ENCODE measurements at places on chromosomes 12 and 14.

DNA sequence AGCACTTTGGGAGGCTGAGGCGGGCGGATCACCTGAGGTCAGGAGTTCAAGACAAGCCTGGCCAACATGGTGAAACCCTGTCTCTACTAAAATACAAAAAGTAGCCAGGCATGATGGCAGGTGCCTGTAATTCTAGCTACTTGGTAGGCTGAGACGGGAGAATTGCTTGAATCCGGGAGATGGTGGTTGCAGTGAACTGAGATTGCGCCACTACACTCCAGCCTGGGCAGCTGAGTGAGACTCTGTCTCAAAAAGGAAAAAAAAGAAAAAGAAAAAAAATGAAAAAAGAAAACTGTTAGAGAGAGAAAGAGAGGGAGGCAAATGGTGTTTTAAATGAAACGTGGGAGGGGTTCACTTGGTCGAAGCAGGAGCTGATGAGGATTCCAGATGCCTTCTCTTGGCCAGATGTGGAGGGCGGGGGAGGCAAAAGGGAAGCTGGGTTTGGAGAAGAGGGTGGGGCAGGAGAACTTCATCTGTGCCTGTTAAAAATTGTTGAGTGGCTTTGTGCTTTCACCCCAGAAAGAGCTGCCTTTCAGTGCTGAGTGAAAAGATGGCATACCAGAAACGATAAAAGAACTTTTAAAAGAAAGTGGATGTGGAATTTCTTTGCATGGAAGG lies 1.1 kb downstream of the EMP1 start:
- DNase-seq: peak; percentile 64

- no peak for DNase-seq
These were observed 116.8 kb upstream of the NAP1L1 start for GRCh38 chr12:76201316-76201715.

DNA sequence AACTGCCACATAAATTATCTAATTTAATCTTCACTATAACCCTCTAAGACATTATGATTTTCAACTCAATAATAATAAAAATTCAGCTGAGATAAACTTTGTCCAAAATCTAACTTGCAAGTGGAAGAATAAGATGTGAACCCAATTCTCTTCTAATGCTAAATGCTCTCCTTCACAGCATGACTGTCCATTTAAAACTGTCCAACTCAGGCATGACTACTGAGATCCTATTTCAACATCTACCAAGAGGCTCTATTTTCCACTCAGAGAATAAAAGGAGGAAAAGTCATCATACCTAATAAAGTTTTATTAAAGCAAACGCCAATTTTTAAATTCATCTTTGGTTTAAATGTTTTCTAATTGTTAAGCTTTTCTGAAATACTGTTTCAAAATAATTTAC lies 183.6 kb downstream of the MED13L start:
- DNase-seq: no peak

- DNase-seq: peak; percentile 80
These were observed 2.1 kb downstream of the PLD4 start for GRCh38 chr14:104926619-104927431.

DNA sequence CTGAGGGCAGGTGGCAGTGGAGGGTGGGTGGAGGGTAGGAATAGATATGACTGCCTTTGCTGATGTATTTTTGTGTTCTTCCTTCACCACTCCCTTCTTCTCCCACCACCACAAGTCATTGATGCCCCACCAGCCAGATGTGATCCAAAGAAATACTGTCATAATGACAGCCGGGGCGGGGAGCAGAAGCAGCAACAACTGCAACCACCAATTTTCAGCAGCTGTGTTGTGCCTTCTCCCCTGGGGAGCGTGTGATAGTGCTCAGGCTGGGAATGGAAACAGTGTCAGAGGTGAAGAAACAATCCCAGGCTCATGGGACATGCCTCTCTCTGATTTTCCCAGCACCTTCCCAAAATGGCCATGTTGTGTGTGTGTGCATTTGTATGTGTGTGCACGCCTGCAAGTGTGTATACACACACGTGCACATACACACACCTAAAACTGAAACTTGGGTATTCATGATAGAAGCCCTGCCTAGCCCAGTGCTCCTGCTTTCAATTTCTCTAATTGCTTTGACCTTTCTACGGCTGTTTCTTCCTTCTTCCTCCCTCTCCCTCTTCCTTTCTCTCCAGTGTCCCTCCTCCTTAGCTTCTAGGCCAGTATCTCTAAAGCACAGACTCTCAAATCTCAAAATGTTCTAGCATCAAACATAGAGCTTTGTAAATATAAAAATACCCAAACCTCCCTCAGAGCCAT lies 299.2 kb upstream of the FKBP4 start:
- peak; percentile 21 for DNase-seq

GRCh38 chr14:105413544-105413886 lies 6.1 kb upstream of the MTA1 start:
- no peak for DNase-seq

DNA sequence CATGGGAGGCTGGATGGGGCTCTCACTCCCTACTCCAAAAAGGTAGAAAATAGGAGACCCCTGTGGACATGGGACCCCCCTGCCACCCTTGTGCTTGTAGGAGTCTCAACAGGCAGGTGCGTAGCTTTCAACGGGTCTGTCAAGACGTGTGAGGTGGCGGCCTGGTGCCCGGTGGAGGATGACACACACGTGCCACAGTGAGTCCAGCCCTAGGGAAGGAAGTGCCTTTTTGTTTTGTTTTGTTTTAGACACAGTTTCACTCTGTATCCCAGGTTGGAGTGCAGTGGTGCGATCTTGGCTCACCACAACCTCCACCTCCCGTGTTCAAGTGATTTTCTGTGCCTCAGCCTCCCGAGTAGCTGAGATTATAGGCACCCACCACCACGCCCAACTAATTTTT lies 12.9 kb downstream of the P2RX4 start:
- no peak for DNase-seq

DNA sequence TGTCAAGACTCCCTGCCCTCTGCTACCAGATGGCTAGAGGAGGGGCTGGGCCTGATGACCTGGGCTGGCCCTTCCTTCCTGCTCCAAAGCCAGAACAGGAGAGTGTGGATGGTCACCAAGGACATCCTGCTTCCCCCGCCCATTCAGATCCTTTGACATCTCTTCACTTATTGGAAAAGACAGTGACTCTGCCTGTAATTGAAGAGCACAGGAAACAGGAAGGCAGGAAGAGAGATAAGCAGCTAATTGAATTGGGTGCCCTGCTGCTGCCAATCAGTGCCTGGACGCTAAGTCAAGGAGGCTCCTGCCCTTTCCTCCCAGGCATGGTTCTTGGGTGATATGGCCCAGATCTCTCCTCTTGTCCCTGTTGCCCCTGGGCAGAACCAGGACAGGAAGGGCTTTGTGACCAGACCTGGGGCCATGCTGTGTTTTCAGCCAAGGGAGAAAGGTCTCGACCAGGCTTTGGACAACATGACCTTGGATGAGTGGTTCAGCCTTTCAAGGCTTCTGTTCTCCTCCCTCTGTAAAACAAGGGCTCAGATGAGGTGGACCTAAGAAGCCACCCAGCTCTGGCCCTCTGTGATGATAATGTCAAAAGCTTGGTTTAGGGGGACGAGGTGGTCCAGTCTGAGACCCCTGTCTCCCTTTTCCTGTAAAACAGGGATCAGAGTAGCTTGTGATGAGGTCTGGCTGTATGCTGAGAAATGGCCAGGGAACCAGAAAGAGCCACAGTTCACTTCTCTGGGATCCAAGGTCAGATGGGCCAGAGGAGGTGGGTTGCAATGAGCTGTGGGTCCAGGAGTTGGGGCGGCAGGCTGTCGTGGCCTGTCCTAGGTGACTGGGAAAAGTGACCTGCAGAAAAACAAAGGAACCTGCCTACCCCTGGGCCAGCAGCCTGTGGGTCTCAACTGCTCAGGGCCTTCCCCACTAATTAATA lies 38.8 kb downstream of the FAM222A start:
- no peak for DNase-seq

- no peak for DNase-seq
These were observed 81.4 kb downstream of the ACTN1 start for GRCh38 chr14:68897559-68898155.

- DNase-seq: no peak
These were observed 12.0 kb upstream of the FAM234B start for GRCh38 chr12:13032164-13032563.
